ENCODE measurements at places on chromosomes 3 and 15. TPM values are rescaled to one million over a fixed set of nuclear protein-coding genes. Genes with fewer than 3 reads are reported as not detected.

SNTN gene
- polyA plus RNA-seq = not detected

CX3CR1 gene
- polyA plus RNA-seq = 1.1 TPM

EPHB1 gene
- not detected for polyA plus RNA-seq

ISLR gene
- polyA plus RNA-seq = not detected

P2RY13 gene
- not detected for polyA plus RNA-seq

GOLGA6L7 gene
- polyA plus RNA-seq = not detected
